Left kidney (tissue), 8 donors: ENCODE measurements at places on chromosomes 4 and X. TPM values are rescaled to one million over a fixed set of nuclear protein-coding genes. Genes with fewer than 3 reads are reported as not detected.

- DNase-seq = no peak
Measured at GRCh38 chr4:1359144-1359501, 12.1 kb downstream of the UVSSA start.

DNA sequence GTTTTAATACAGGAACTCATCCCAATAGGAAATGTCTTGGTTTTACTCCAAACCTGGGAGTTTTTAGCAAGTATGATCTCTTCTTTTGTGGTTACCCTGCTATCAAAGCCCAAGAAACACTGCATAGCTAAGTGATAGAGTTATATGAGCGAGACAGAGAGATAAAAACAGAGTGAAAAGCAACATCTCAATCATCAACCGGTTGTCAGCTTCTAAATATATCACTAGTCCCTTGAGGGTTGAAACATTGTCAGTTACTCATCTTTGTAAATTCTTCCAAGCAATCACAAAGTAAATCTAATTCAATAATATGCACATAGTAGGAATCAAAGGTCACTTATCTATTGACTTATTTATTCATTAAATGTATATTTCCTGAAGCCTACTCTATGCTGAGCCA, 483.9 kb downstream of the IDS start:
- DNase-seq = no peak

ZRSR2 gene
- 18.5 TPM for polyA plus RNA-seq

TMEM129 gene
- polyA plus RNA-seq = 34.7 TPM

- no peak for DNase-seq
Measured at GRCh38 chr4:169963998-169964397, 62.2 kb downstream of the MFAP3L start.

DNA sequence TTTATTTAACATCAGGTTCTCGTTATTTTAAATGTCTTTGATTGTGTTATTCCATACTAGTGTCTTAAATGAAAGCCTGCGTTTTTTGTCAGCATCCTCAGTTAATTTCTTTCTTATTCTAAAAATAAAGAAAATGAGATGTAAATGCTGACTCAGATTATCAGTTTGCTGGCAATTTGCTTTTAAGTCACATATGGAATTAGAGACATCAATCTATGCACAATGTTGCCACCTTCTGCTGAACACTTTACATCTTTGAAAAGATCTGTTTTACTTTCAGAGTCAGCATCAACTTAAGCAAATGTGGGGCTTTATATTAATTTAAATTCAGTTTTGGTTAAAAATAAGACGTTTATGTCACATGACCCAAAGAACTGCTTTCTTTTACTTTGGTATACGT, 99.2 kb downstream of the ADGRL3 start:
- DNase-seq = no peak

BBS7 gene
- 31.1 TPM for polyA plus RNA-seq

MGARP gene
- 0.38 TPM for polyA plus RNA-seq

GRCh38 chr4:110361921-110362320, 114.0 kb upstream of the ENPEP start:
- DNase-seq = peak; percentile 5

GRCh38 chr4:72919464-72919863, 150.1 kb downstream of the COX18 start:
- DNase-seq = no peak

DNA sequence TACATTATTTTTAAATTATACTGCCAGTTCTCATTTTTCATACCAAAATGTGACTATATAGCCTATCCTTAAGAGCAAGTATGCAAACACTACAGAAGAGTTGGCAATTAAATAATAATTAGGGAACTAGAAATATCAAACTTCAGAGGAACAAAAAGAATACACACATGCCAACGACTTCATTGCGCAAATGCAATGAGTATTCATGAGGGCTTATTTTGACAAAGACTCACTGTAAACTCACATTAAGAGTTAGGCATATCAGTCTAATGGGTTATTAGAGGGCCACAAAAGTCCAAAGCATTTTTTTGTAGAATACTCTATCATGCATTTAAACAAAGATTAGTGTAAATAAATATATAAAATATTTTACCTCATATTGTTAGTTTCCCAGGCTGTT, 31.6 kb downstream of the SLC10A7 start:
- DNase-seq = no peak

DNA sequence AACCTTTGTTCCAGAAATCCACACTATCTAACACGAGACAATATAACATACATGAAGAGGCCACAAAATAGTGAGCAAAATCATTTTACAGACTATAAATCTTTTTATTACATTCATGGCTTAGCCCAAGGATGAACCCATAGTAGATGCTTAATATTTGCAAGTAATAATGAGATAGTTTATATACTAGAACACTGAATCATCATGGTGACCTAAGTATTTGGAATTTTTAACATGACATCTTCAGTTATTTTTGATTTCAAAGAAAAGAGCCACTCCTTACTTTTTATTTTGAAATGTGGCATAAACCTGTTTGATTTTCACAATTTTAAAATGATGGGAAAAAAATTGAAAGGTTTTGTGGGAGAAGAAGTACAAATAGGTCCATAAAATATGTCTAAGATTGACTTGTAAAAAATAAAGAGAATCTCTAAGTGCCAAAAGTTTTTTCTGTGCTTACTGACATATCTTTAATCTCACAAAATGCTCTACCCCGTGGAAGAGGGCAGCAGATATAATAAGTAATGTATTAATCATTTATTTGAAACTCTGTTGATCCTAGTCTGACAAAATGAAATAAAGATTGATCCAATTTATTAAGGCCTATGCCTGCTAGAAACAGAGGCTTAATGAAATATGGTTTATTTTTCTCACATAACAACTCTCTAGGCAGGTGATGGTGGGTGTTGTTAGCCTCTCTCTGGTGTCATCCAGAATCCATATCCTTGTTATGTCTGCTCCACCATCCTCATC, 224.5 kb upstream of the CENPE start:
- DNase-seq = no peak

DNA sequence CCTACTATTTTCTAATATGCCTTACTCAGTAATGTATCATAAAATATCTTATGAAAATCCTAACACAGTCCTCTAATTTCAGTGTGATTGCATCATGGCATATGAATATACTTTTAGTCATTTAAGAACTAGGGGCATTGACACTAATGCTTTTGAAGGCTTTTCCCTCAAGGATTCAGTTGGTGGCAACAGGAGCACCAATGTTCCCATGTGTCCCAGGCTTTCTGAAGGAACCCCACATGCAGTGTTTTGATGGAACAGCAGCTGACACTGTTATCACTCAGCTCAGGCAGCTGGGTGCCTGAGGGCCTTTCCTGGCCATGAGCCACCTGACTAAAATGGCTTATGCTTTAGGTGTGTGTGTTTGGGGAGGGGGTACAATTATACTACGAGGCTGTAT, 348.3 kb downstream of the ARHGAP24 start:
- DNase-seq = no peak

HTN1 gene
- polyA plus RNA-seq = 0.07 TPM

- DNase-seq = no peak
Measured at GRCh38 chr4:125191232-125191631, 123.5 kb upstream of the FAT4 start.

GAB1 gene
- 62.9 TPM for polyA plus RNA-seq

DNA sequence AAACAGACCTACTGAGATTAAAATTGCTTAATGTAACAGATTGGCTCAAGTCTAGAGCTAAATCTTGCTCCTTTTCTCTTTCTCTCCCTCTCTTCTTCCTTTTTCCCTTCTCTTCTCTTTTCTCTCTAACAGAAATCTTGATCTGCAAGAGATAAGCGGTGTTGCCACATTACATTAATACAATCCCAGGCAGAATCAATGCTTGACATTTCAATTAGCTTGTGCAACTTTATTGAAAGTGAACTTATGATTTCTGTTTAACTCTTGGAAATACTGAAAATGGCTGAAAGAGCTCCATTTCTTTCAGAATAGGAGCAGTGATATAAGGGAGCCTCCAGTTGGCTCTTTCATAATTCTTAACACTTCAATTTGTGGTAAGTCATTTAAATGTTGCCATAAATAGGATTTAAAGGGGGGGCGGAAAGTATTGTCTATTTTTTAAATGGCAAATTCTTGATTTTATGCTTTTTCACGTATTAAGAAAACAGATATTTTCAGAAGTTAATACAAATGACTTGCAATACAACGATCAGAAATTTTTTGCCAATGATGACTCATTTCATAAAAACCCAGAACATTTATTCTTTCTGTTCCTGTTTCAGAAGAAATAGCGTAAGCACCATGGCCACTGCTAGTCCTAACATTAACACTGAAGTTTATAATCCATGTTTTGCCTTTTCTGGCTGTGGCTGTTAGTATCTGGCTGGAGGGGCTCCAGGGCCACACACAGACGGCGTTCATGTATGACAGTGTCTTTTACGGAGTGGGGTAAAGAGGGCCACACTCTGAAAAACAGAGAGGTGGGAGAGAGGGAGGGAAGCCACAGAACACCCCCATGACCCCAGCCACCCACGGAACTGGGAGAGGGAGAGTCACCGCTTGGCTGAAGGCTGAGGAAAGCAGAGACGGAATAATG, 115.7 kb upstream of the FAT1 start:
- DNase-seq = no peak

GRCh38 chr4:155684423-155684822, 17.8 kb downstream of the GUCY1A1 start:
- DNase-seq = no peak

OPHN1 gene
- 9.8 TPM for polyA plus RNA-seq
